Naive thymus-derived CD8-positive, alpha-beta T cell (primary cell): ENCODE measurements at places on chromosomes 13 and 19.

GRCh38 chr13:33953781-33954180 is 135.8 kb downstream of the RFC3 start:
- DNase-seq, result no peak

DNA sequence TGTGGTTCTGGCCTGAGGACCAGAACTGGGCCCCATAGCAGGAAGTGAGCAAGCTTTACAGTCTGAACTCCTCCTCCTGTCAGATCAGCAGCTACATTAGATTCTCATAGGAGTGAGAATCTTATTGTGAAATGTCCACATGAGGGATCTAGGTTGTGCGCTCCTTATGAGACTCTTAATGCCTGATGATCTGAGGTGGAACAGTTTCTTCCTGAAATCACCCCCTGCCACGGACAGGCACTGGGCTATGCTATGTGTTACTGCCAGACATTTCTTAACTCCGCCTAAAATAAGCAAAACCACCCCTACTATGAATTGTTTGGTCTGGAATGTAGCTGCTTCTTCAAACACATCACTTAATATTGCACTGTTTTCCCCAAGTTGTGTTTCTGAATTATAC is 4.6 kb downstream of the FBXL3 start:
- DNase-seq, result no peak

DNA sequence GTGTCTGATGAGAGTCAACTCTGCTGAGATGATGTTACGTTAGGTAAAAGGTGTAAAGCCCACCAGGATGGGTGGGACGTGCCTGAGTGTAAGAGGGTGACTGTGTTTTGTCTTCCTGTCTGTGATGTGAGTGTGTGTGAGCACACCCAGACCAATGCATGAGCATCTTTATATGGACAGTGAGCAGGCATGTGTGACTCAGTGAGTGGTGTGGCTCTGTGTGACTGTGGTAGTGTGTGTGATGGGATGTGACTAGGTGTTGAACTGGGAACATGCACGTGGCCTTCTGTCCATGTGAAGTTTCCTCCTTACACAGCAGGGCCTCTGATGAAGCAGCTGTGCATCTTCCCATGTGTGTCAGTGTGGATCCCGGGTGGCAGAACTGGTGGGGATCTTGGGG is 17.8 kb upstream of the LGALS16 start:
- DNase-seq, result no peak

GRCh38 chr13:24237356-24237755 is 72.0 kb upstream of the C1QTNF9 start:
- DNase-seq, result no peak

DNA sequence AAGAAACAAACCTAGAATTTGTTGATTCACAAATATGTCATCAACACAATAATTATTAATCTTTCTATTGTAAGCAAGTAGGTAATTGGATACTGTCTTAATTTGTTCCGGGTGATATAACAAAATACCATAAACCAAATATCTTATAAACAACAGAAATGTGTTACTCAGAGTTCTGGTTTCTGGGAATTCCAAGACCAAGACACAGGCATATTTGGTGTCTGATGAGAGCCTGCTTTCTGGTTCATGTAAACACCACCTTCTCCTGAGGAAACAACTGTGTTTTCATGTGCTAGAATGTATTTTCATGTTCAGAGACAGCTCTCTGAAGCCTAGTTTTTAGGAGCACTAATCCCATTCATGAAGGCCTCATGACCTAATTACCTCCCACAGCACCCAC is 1819.5 kb downstream of the SLITRK5 start:
- no peak for DNase-seq

DNA sequence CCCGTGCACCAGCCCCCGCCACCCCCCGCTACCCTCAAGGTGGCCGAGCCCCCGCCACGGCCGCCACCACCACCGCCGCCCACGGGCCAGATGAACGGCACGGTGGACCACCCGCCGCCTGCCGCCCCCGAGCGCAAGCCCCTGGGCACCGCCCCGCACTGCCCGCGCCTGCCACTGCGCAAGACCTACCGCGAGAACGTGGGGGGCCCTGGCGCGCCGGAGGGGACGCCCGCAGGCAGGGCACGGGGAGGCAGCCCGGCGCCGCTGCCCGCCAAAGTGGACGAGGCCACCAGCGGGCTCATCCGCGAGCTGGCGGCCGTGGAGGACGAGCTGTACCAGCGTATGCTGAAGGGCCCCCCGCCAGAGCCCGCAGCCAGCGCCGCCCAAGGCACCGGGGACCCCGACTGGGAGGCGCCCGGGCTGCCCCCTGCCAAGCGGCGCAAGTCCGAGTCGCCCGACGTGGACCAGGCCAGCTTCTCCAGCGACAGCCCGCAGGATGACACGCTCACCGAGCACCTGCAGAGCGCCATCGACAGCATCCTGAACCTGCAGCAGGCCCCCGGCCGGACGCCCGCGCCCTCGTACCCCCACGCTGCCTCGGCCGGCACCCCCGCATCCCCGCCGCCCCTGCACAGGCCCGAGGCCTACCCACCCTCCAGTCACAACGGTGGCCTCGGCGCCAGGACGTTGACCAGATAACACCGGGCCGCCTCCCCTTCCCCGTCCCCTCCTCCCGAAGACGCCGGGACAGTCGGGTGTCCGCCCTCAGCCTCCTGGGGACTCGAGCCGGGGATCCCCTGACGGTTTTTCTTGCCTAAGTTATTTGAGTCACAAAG is 11.3 kb upstream of the EHD2 start:
- DNase-seq, result no peak

GRCh38 chr13:73833325-73834070 is 300.7 kb downstream of the KLF12 start:
- no peak for DNase-seq

DNA sequence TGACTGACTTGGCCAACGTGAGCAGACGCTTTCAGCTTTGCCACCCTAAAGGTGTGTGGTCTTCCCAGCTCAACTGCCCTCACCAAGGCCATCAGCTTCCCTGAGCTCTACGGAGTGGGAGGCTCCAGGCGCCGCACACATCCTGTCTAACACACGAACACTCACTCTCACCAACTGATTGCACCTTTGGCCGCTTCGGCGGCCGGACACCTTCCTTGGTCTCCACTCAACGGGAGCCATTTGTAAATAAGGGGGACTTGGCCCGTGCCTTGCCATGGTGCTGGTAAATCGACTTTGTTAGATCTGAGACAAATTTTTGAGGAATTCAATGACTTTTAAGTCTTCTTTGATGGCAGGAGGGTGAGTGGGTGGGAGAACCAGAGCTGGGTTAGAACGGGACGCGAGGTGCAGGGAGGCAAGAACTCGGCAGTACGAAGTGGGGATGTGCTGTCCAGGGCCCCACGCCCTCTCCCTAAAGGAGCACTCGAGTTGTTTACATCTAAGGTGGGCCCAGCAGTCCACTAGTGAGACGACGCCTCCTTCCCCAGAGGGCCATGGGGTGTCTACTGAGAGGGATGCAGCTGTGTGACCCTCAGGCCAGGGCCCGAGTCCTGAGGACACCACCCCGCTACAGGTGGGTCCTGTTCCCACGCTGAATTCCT is 4.4 kb downstream of the C13orf46 start:
- DNase-seq, result no peak

DNA sequence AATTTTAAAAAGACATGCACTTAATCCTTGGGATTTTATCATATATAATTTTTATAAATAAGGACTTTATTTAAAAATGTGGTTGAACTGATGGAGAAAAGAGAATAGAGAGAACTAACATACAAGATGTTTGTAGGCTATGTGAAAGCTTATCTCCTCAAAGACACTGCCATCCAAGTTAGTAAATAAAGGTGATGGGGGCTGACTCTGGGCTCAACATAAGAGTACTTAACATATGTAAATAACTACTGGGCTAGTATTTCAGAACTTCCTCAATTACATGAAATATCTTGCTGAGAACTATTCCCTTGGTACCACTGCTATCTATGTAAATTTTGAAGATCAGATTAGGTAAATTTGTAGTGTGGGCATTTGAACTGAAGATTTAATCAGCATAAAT is 1017.3 kb upstream of the PCDH20 start:
- no peak for DNase-seq

DNA sequence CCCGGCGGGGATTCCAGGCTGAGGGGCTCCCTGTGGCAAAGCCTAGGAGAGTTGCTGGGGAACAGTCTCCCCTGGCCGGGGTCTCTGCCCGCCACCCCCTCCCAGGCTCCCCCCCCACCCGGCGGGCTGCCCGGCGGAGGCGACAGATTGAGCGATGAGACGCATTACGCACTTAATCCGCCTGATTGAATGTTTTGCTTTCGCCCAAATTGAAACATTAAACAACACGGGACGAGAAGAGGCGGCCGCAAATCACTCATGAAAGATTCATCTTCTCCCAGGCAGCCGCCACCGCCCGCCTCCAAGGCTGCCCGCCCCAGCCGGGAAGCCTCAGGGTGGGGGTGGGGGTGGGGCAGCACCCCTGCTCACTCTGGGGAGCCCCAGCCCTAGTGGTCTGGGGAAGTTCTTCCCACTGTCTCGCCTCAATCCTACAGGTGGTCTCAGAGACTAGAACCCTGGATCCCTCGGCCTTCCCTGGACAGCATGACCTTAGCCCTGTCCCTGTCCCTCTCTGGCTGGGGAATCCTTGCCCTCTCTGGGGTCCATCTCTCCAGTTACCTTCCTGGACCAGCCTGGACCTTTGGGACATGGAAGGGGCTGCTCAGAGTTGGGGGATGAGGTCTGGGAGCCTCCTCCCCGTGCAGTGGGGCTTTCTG is 7.6 kb upstream of the ERFL start:
- DNase-seq, result no peak

- DNase-seq, result no peak
These were observed 68.3 kb upstream of the RXFP2 start for GRCh38 chr13:31670831-31671617.

DNA sequence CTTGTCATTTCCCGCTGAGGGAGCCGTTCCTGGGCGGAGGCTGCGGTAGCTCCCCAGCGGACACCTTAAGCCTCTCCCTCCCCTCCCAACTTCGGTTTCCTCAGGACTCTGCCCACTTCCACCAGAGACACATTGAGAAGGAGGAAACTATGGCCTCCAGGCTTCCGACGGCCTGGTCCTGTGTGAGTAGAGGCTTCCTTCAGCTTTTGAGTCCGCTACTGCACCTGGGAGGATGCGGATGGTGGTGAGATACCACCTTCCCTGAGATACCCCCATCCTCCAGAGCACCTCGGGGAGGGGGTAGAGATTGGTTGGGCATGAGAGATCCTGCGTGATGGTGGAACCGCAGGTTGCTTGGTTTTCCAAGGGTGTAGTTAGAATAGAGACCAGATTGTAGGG is 955 bp downstream of the ZNF274 start:
- DNase-seq, result no peak

DNA sequence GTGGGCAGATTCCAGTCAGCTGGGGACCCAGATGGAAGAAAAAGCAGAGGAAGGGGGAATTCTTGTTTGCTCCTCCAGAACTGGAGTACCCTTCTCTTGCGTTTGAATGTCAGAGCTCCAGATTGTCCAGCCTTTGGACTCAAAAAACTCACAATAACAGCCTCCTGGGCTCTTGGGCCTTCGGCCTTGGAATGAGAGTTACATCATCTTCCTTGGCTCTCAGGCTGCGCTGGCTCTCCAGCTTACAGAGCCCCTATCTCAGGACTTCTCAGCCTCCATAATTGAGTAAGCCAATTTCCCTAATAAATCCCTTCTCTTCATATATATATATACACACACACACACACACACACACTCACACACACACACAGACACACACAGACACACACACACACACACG is 1215.7 kb upstream of the SLC10A2 start:
- DNase-seq, result no peak

- no peak for DNase-seq
These were observed 70.5 kb downstream of the ZNF568 start for GRCh38 chr19:36986601-36987000.

GRCh38 chr13:105642511-105642958 is 892.9 kb downstream of the EFNB2 start:
- DNase-seq, result no peak

- DNase-seq, result no peak
These were observed 7.6 kb downstream of the LYPD3 start for GRCh38 chr19:43457809-43458208.

DNA sequence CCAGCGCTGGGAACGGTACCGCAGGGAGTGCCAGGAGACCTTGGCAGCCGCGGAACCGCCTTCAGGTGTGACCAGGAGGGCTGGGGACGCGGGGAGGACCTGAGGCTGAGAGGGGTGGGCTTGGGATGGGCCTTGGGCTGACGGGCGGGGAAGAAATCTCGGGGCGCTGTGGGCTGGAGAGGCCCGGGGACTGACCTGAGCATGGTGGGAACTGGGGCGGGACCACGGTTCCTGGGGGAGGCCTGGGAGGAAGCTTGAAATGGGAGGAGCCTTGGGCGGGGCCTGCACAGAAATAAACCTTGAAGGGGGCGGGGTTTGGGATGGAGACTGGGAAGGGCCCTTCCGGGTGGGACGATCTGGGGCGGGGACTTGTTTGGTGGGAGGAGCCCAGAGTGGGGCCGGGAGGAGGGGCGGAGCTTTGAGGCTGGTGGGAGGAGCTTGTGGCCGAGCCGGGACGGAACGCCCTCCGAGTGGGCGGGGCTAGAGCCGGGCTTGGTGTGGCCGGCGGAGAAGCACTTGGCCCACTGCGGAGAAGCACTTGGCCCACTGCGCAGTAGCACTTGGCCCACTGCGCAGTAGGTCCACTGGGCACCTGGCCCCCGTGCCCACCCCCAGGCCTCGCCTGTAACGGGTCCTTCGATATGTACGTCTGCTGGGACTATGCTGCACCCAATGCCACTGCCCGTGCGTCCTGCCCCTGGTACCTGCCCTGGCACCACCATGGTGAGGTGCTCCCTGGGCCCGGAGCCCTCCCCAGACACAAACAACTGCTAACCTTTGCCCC is 2.8 kb downstream of the GIPR start:
- peak; percentile 61 for DNase-seq

GRCh38 chr13:71867131-71867814 is at the start of gene DACH1:
DACH1 (minus strand) TSS chr13:71867204.
- no peak for DNase-seq
